ENCODE measurements at places on chromosomes 7 and 10. TPM values are rescaled to one million over a fixed set of nuclear protein-coding genes. Genes with fewer than 3 reads are reported as not detected.

PIP gene
- not detected for total RNA-seq

GOLGA7B gene
- total RNA-seq, result 0.48 TPM

ACTL6B gene
- not detected for total RNA-seq

DNA sequence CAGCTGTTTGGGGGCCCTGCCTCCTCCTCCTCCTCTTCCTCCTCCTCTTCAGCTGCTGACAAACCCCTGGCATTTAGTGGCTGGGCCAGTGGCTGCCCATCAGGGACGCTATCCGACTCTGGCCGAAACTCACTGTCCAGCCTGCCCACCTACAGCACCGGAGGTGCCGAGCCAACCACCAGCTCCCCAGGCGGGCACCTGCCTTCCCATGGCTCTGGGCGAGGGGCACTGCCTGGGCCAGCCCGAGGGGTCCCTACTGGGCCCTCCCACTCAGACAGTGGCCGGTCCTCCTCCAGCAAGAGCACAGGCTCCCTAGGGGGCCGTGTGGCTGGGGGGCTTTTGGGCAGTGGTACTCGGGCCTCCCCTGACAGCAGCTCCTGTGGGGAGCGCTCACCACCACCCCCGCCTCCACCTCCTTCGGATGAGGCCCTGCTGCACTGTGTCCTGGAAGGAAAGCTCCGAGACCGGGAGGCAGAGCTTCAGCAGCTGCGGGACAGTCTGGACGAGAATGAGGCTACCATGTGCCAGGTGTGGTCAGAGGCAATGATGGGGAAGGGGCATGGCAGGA lies 4.1 kb downstream of the LZTS2 start:
- DNase-seq, result no peak

CABCOCO1 gene
- not detected for total RNA-seq

LAMB1 gene
- total RNA-seq, result 41.2 TPM

CRHR2 gene
- 0.37 TPM for total RNA-seq

PNLIPRP1 gene
- not detected for total RNA-seq

DNA sequence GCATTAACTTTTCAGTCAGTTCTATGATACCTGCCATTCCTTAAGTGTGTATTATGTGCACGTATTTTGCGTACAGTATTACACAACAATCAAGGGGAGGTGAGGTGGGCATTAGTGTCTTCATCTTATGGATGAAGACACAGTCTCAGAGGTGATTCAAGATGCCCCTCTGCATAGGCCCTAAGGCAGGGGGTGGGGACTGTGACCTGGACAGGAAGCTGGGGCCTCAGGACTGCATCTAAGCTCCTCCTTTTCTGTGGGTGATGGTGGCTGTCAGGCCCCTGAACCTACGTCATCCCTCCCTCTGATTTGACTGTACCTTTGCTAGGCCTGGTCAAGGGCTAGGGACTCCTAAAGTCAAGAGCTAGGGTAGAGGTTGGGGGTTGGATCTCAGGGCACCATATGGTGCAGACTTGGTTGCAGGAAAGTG lies 38.9 kb downstream of the HK1 start:
- no peak for DNase-seq

RAMP3 gene
- total RNA-seq, result 21.3 TPM

- DNase-seq, result no peak
Measured at GRCh38 chr7:71308096-71308495, 176.2 kb downstream of the GALNT17 start.

- DNase-seq, result no peak
Measured at GRCh38 chr7:6565655-6566054, 11.6 kb upstream of the ZDHHC4 start.

- DNase-seq, result no peak
Measured at GRCh38 chr7:158827411-158828132, 1.7 kb downstream of the ESYT2 start.
